Fibroblast of lung (primary cell): ENCODE measurements at places on chromosomes 13 and 19. TPM values are rescaled to one million over a fixed set of nuclear protein-coding genes. Genes with fewer than 3 reads are reported as not detected.

DNA sequence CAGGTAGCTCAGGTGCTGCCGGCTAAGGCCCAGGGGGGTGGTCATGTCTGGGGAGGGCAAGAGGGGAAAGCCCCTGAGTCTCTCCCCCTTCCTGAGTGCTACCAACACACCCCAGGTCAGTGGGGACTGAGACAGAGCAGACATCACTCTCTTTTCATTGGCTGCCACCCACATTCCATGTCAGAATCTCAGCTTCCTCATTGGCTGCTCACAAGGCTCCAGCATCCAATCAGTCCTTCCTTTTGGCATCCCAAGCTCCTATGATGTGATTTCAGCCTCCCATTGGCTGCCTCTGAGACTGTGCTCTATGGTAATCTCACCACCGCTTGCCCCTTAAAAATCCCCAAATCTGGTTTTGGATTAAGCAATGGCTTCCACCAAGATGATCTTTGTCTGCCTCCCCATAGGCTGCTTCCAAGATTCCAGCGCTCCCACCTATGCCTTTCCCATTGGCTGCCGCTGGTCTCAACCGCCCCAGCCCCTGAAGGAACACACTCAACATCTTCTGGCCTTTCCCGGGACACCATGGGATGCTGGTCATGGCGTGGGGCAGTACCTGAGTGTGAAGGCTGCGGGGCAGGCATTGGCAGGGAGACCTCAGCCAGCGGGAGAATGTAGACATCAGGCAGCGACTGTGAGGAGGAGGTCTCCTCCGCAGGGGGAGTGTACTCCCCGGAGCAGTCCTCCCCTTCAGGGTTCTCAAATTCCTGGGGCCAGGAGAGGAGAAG is 2.0 kb downstream of the LMTK3 start:
- no peak overlapping the region for H3K4me3 ChIP-seq
- DNase-seq = no peak
- H3K4me1 ChIP-seq = peaks cover 2% of the 10 kb centered on the region
- no peaks in the 10 kb centered on the region for H3K36me3 ChIP-seq

GRCh38 chr13:93248627-93249047 is 22.0 kb downstream of the GPC6 start:
- DNase-seq = no peak
- no peaks in the 10 kb centered on the region for H3K36me3 ChIP-seq
- H3K4me1 ChIP-seq = no peaks in the 10 kb centered on the region
- H3K27me3 ChIP-seq = no peaks in the 10 kb centered on the region
- H3K4me3 ChIP-seq = no peak overlapping the region

- no peaks in the 10 kb centered on the region for H3K36me3 ChIP-seq
- no peak overlapping the region for H3K4me3 ChIP-seq
- no peak for DNase-seq
- H3K27me3 ChIP-seq = no peaks in the 10 kb centered on the region
- no peaks in the 10 kb centered on the region for H3K4me1 ChIP-seq
Observed at GRCh38 chr19:31527443-31527842, 178.2 kb upstream of the TSHZ3 start.

DNA sequence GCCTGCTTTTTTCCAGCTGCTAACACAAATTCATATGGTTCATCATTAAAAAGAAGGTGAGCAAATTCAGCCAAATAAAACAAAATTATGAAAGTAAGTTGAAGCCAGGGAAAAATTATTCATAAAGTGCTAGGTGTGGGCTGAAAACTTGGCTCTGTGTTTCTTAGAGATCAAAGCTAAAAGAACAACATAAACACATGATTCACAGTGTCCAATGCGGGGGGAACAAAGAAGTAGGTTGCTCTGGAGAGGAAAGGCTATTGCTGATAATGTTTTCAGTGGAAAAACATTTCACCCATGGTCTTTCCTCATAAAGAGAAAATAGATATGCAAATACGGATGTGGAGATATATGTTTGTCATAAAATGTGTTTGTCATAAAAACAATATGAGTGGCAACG is 1691.5 kb upstream of the SLC10A2 start:
- H3K4me1 ChIP-seq = no peaks in the 10 kb centered on the region
- H3K27me3 ChIP-seq = no peaks in the 10 kb centered on the region
- no peak overlapping the region for H3K27ac ChIP-seq
- no peaks in the 10 kb centered on the region for H3K36me3 ChIP-seq
- H3K4me3 ChIP-seq = no peak overlapping the region

GRCh38 chr19:51096473-51097165 is 11.6 kb downstream of the CTU1 start:
- DNase-seq = no peak
- no peaks in the 10 kb centered on the region for H3K27me3 ChIP-seq
- no peak overlapping the region for H3K4me3 ChIP-seq
- no peaks in the 10 kb centered on the region for H3K4me1 ChIP-seq
- no peak overlapping the region for H3K27ac ChIP-seq

GRCh38 chr19:15259907-15260306 is 27.7 kb upstream of the EPHX3 start:
- no peak overlapping the region for H3K27ac ChIP-seq
- H3K4me1 ChIP-seq = peaks cover 5% of the 10 kb centered on the region
- H3K27me3 ChIP-seq = no peaks in the 10 kb centered on the region
- DNase-seq = no peak
- no peak overlapping the region for H3K4me3 ChIP-seq
- H3K36me3 ChIP-seq = peaks cover 50% of the 10 kb centered on the region

- H3K27ac ChIP-seq = no peak overlapping the region
- H3K27me3 ChIP-seq = no peaks in the 10 kb centered on the region
- no peak overlapping the region for H3K4me3 ChIP-seq
Observed at GRCh38 chr13:71477735-71478134, 389.3 kb downstream of the DACH1 start.

- no peaks in the 10 kb centered on the region for H3K27me3 ChIP-seq
- H3K36me3 ChIP-seq = no peaks in the 10 kb centered on the region
- no peak overlapping the region for H3K4me3 ChIP-seq
- no peak overlapping the region for H3K27ac ChIP-seq
Observed at GRCh38 chr19:23262920-23263319, 12.7 kb upstream of the ZNF724 start.

- no peak overlapping the region for H3K4me3 ChIP-seq
- H3K27me3 ChIP-seq = no peaks in the 10 kb centered on the region
- H3K4me1 ChIP-seq = no peaks in the 10 kb centered on the region
- H3K27ac ChIP-seq = no peak overlapping the region
Observed at GRCh38 chr19:47494729-47495128, 10.7 kb upstream of the KPTN start.

DNA sequence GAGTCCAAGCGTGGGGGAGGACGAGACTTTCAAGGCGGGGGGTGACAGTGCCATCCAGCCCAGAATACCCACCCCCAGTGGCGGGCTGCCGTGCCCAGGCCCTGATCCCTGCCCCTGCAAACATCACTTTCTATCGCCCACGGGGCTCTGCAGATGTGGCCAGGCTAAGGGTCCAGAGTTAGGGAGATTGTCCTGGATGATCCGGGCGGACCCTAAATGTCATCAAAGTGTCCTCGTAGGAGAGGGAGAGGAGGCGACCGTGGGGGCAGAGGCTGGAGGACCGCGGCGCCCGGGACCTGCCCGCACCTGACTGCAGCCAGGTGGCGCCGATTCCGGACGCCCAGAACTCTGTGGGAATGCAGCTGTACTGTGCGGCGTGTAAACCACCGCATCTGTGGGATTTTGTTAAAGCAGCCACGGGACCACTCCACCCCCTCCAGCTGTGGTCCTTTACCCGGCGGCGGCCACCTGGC is 32.4 kb downstream of the GJA3 start:
- no peaks in the 10 kb centered on the region for H3K27me3 ChIP-seq
- H3K4me1 ChIP-seq = peaks cover 11% of the 10 kb centered on the region
- H3K4me3 ChIP-seq = no peak overlapping the region
- no peak for DNase-seq
- no peaks in the 10 kb centered on the region for H3K36me3 ChIP-seq

DNA sequence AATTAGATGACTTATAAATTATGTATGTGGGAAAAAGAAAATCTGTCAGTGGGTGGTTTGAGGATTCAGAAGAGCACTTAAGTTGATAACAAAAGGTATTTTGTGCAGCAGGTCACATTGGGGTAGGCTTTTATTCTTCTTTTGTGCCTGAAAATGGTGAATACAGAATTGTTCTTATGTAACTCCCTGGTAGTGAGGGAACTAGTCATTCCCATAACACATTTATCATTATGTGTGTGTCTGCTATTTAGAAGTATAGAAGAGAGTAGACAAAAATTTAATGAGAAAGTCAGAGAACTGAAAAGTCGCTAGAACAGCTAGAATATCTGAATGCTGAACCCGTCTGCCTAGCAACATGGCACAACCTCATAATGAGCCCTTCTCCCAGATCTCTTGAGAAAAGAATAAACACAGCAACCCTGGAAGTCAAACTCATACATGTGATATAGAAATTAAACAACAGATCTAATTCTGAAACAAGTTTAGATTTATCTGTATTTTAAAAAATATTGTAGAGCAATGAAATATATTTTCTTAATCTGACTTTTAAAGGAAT is 111.8 kb upstream of the EDNRB start:
- no peak overlapping the region for H3K27ac ChIP-seq
- DNase-seq = no peak
- no peaks in the 10 kb centered on the region for H3K27me3 ChIP-seq
- no peak overlapping the region for H3K4me3 ChIP-seq
- H3K4me1 ChIP-seq = no peaks in the 10 kb centered on the region

DNA sequence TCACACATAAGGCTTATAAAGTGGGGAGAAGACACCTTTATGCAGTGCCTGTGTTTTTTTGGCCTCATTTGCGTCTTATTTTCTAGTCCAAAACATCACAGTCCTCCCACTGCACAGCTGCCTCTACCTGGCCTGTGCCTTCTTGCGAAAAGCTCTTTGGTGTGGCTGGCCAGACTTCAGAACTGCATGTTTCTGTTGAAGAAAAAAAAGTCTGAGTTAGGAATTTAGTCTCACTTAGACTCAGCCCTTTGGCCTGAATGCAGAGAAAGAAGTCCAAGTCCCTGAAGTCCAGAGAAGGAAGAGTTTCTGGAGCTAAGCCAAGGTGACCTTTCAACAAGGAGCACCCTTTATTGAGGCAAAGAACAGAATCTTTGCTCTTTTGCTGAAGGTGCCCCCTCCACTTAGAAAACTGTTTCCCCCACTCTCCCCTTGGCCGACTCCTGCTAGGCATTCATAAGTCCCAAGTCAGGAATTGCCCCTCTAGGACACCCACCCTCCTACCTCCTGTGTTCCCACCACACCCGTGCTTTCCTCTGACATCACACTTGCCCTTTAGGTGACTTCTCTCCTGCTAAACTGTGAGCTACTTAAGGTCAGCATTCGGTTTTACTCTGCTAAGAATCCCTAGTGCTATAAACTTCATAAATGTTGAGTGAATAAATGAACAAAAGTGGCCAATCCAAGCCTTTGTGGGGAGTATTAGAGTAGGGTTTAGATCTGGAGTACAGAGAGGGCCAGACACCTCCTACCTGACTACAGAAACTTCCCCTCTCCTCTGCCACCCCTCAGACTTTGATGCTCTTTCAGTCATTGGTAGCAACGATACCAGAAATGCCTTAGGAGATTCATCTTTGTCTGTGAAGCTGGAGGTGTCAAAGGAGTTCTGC is 226.8 kb downstream of the LACC1 start:
- no peak for DNase-seq
- no peaks in the 10 kb centered on the region for H3K36me3 ChIP-seq
- H3K4me1 ChIP-seq = no peaks in the 10 kb centered on the region
- peaks cover 6% of the 10 kb centered on the region for H3K27me3 ChIP-seq

DNA sequence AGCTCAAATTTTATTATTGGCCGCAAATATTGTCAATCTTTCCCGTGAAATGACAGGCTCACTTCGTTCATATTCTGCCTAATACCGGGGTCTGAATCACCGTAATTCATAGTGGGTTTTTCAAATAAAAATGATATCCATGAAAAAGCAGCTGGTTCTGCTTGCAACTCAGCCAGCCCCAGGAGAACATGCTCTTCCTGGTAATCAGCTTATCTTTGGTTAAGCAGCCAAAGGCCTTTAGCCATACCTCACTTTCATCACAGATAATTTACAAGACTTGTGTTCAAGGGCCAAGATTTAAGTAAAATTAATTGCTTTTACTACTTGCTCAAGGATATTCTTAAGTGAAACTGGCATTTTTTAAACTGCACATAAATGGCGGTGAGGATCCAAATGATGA is 22.5 kb downstream of the RNASEH2B start:
- H3K27ac ChIP-seq = no peak overlapping the region
- no peaks in the 10 kb centered on the region for H3K27me3 ChIP-seq
- H3K4me3 ChIP-seq = no peak overlapping the region
- no peak for DNase-seq
- no peaks in the 10 kb centered on the region for H3K36me3 ChIP-seq

DNA sequence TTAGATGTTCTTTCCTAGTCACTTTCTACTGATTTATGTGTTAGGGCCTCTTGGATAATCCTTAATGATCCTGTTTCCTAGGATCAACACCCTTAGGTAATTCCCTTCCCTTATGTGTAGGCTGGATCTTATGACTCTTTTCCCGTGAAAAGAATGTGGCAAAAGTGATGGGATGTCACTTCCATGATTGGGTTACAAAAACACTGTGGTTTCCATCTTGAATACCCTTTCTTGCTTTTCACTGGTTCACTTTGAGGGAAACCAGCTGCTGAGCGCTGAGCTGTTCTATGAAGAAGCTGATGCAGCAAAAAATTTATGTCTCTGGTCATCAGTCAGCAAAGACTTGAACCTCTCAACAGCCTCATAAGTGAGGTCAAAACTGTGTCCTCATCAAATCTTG is 609.4 kb downstream of the OLFM4 start:
- H3K36me3 ChIP-seq = no peaks in the 10 kb centered on the region
- H3K27me3 ChIP-seq = no peaks in the 10 kb centered on the region
- H3K4me1 ChIP-seq = no peaks in the 10 kb centered on the region
- no peak overlapping the region for H3K4me3 ChIP-seq
- DNase-seq = no peak
- no peak overlapping the region for H3K27ac ChIP-seq

DNA sequence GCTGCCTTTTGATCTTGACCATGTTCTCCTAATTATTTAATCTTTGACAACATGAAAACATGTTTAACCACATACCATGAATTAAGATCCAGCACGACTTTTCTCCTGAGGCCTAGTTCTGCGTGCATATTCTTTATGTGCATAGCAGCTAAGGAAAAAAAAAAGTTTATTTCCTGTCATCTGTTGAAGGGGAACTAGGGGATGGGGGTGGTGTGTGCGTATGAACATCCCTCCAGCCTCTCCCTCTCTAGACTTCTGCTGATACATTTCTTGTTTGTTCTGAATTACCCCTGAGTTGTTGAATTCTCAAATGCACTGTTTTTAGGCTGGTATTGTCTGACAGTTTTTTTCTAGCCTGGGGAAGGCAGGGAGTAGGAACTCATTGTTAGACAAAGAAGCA is 543.3 kb downstream of the FGF9 start:
- H3K27ac ChIP-seq = no peak overlapping the region
- no peaks in the 10 kb centered on the region for H3K36me3 ChIP-seq
- no peaks in the 10 kb centered on the region for H3K27me3 ChIP-seq
- no peak overlapping the region for H3K4me3 ChIP-seq
- no peaks in the 10 kb centered on the region for H3K4me1 ChIP-seq

The LHB gene
- not detected in 2 replicates for total RNA-seq

The DGKH gene
- 5.6 and 7.9 TPM in 2 replicates for total RNA-seq

The CBY2 gene
- total RNA-seq = not detected in 2 replicates

The CD70 gene
- total RNA-seq = not detected in 2 replicates

The SMIM44 gene
- not detected in 2 replicates for total RNA-seq
